Stimulated activated CD4-positive, alpha-beta T cell treated with anti-CD3 and anti-CD28 coated beads, Interleukin-1b, Interleukin-23, amount 100 ng/mL, for 24 hours (primary cell): ENCODE measurements at places on chromosomes 2 and 18.

DNA sequence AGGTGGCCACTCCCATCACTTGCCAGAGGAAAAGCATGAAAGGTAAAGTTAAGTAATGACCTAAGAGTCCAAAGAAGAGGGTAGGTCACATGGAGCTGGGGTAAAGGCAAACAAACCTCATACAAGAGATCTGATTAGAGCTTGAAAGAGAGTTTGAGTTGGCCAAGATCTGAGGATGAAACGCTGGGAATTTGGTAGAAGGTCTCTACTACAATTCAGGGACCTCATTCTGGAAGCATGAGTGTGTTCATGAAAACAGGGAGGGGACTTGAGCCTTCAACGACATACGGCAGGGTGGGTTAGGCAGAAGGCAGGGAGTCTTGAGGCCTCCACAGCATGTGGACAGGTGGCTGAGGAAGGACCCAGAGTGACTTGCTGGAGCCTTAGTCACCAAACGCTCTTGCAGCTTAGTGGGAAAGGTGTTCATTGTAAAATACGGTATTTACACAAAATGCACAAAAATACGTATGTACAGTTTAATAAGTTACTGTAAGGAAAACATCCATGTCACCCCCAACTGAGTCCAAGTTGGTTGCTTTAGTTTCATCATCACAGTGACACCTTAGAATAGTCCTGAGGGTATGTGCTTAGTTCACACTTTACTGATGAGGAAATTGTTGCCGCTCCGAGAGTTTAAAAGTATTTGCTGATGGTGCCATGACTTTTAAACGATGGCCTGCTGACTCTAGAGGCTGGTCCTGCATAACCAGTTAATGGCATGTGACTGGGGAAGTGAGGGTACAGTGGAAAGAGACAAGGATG is 5.0 kb upstream of the FARP2 start:
- DNase-seq = no peak

- no peak for DNase-seq
Measured at GRCh38 chr18:56248610-56249235, 389.7 kb downstream of the TXNL1 start.

GRCh38 chr18:38695559-38696280 is 1130.1 kb upstream of the CELF4 start:
- DNase-seq = no peak

DNA sequence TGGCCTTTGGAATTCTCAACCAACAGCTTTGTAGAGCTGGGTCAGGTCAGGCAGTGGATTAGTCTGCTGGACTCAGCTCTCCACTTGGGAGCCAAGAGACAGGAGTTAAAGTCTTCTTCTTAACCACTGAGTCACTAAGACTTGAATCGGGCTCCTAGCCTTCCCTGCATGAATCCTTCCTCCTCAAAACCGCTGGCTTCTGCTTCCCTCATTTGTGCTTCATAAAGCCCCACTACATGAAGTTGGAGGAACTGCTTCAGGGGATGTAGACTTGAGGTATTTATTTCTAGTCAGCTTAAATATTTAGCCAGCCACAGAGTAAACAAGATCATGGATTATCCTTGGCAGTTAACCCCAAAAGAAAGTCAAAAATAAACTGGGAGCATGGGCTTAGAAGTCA is 536.3 kb upstream of the TNP1 start:
- DNase-seq = no peak

DNA sequence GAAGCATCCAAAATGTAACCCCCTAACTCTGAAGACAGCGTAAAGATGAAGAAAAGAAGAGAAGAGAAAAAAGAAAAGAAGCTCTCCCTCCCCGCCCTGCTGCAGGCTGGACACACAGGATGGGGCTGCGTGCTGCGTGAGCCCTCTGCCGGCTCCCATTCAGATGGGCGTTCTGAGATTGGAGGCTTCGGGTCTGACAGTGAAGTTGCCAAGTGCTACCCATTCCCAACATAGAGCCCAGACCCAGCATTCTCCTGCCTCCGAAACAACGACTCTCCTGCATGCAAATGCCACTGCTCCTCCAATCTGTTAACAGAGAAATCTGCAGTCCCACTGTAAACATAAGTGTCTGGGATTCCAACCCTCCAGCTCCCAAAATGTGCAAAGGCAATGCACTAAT is 234.9 kb downstream of the BCL11A start:
- DNase-seq = no peak

DNA sequence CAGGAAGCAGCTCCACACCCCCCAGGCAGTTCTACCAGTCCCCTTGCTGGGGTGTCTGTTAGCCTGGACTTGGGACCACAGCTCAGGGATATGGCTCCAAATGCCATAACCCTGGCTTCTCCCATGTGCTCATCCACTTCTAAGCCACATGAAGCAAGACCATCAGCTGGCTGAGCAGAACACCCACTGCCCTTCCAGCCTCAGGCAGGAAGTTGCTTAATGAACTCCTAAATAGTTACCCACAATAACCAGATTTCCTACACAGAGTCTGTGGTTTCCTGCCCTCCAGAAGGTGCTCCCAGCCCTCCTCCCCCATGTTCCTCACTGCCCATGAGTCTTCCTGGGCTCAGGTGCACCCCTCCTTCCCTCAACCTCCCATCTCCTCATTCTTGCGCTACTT is 98.3 kb upstream of the EPC2 start:
- DNase-seq = no peak

GRCh38 chr2:197982565-197982964 is 178.2 kb downstream of the PLCL1 start:
- no peak for DNase-seq

DNA sequence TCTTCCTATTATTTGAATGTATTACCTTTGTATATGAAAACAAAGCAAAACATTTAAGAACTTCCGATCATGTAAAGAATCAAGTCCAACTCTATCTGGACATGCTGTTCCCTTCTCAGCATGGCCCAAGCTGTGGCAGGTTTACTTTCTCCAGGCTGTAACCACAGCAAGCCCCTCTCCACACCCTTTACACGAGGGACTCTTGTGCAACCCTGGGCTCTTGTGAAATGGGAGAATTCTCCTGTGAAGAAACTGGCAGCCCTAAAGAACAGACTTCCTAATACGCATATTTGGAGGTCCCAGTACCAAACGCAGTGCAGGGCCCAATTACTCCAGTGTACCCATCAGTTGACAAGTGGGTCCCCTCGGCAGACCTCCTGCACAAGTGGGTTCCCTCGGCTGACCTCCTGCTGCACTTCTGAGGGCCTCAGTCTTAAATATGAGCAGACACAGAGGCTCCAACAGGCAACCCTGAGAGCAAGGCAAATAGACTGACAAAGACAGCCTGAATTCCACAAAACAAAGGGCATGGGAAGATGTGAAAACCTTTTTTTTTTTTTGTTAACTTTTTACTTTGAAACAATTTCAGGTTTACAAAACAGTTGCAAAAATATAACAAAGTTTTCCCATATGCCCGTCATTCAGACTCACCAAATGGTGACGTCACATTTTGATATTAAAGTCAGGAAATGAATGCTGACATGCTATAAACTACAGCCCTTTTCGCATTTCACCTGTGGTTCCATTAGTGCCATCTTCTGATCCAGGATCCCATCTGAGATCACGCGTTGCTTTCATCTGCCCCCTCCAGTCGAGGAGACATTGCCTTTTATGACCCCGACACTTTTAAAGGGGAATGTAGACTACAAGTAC is 78.2 kb downstream of the FBXO15 start:
- DNase-seq = no peak

- DNase-seq = no peak
Measured at GRCh38 chr2:192243488-192243887, 48.8 kb upstream of the TMEFF2 start.

DNA sequence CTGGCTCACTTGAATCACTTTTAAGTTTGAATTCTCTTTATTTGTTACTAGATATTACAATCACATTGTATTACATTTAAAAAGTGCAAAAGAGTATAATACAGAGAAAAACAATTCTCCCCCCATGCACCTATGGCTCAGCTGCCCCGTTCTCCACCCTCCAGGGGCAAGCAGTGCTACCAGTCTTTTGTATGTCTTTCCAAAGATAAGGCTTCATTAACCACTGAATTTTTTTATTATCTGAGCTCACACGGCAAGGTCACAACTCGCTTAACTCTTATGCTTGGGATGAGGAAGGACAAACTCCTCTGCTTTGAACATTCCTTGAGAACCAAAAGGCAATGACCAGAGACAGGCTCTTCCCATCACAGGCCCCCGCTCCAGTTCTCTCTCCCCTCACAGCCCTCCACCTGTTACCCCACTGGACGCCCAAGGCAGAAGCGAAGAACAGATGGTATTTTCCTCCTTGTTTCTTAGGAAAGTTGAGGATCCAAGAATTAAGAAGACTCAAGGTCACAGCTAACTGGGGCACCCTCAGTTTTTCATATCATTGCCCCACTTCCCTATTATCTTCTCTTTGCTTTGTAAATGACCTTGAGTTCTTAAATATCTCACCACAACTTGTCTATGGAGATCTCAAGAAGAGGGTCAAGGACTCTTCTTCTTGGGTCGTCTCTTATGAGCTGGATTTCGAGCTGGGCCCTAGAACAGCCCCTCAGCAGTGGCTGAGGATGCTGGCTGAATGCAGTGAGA is 30.1 kb downstream of the SH2D6 start:
- no peak for DNase-seq

GRCh38 chr2:213834331-213834730 is 550.1 kb downstream of the SPAG16 start:
- no peak for DNase-seq

- DNase-seq = no peak
Measured at GRCh38 chr2:214631406-214631805, 178.1 kb downstream of the BARD1 start.

DNA sequence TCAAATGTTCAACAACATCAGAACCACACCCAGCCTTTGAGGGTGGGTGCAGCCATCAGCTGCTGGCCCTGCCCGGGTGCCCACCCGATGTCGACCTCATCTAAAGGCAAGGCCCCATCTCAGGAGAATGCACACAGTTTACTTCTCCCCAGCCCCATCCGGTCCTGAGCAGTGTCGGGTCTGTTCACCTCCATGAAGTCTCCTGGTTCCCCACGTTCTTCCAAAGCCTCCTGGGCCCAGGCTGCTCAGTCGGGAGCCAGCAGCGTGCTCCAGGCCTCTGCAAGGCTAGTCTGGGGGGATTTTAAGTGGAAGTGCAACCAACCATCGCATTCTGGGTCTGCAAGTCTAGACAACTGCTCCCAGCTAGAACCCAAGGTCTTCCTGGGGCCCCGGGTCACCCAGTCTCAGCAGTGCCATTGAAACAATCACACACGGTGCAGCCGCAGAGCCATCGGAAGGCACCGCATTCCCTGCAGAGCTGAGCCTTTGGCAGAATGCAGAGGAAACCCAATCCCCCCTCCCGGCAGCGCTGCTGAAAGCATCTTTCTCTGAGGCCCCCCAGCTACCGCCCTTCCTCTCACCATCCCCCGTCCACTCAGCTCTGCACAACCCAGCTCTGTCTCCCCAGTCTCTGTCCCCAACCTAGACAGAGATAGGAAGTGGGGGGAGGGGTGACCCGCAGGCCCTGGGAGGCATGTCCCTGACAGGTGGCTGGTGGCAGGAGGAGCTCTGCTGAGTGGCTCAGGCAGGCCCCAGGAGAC is 8.5 kb downstream of the ESPNL start:
- no peak for DNase-seq

- DNase-seq = no peak
Measured at GRCh38 chr2:38940746-38941145, 51.1 kb downstream of the ARHGEF33 start.
